H54 (cell line): ENCODE measurements at places on chromosomes 12 and 14.

DNA sequence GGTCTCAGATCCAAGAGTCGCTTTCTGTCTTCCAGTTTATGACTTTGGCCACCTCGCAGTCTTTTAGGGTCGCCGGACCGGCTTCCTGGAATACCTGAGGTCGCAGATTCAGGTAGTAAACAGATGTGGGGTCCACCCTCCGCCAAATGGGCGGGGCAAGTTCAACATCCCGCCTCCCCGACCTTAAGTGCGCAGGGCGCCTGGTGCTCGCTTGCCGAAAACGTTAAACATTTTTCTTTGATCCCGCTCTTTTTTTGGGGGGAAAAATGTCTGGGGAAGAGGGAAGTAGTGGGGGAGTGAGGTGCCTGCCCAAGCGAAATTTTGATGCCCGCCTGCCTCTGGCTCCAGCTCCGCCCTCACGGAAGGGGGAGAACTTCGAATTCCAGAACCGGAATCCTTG lies 73.9 kb upstream of the TBX5 start:
- DNase-seq, result no peak

GRCh38 chr12:69105101-69105962 lies 134.0 kb upstream of the CPSF6 start:
- no peak for DNase-seq

- DNase-seq, result no peak
Measured at GRCh38 chr12:4506870-4507269, 31.8 kb upstream of the RAD51AP1 start.

DNA sequence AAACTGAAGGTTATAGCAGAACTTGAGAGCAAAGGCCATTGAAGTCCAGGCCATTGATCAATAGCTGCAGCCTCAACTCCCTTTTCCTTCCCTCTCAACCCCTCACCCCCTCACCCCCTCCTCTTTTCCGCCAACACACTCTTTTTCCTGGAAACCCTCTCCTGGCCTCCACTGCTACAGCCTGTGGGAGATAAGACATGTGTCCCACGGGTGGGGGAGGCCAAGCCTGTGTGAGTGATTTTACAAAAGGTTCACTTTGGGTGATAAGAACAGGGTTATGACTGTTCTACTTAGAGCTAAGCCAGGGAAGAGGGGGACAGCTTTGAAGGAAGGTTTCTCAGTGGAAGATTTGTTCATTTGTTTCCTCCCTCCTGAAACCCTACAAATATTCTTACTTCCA lies 9.2 kb upstream of the FGF23 start:
- no peak for DNase-seq

GRCh38 chr14:81473456-81474147 lies 60.1 kb downstream of the SEL1L start:
- DNase-seq, result no peak

GRCh38 chr14:23478109-23478759 lies 8.7 kb downstream of the NGDN start:
- peak; percentile 14 for DNase-seq

DNA sequence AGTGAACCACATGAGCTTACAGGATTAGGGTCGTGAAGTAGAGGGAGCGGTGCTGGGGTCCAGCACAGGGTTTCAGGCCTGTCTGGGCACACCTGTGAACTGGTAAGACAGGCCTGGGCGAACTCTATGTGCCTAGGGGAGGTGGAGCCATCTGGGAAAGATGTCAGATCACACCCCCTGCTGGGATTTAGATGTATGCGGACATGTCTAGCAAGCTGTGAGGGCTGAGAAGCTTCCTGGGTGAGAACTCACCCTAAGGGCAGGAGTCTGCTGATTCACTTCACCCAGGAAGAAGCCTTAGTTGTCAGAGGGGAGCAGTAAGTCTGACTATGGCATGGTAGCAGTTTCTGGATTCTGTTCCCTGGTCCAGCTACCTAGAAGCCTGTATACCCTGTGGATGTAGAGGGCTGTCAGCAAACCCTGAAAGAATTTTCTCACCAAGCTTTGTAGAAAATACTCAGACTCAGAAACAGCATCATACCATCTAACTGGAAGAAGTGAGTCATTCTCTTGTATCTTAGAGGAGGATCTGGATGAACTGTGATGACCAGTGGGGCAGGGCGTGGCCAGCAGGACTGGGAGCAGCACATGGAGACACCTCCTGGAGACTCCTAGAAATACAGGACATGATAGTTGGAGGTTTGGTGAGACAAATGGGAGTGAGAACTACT lies 11.2 kb upstream of the PYGL start:
- peak; percentile 66 for DNase-seq

GRCh38 chr12:58313091-58313855 lies 371.9 kb downstream of the ATP23 start:
- DNase-seq, result no peak

GRCh38 chr14:64069634-64070359 lies 217.0 kb downstream of the SYNE2 start:
- DNase-seq, result no peak

DNA sequence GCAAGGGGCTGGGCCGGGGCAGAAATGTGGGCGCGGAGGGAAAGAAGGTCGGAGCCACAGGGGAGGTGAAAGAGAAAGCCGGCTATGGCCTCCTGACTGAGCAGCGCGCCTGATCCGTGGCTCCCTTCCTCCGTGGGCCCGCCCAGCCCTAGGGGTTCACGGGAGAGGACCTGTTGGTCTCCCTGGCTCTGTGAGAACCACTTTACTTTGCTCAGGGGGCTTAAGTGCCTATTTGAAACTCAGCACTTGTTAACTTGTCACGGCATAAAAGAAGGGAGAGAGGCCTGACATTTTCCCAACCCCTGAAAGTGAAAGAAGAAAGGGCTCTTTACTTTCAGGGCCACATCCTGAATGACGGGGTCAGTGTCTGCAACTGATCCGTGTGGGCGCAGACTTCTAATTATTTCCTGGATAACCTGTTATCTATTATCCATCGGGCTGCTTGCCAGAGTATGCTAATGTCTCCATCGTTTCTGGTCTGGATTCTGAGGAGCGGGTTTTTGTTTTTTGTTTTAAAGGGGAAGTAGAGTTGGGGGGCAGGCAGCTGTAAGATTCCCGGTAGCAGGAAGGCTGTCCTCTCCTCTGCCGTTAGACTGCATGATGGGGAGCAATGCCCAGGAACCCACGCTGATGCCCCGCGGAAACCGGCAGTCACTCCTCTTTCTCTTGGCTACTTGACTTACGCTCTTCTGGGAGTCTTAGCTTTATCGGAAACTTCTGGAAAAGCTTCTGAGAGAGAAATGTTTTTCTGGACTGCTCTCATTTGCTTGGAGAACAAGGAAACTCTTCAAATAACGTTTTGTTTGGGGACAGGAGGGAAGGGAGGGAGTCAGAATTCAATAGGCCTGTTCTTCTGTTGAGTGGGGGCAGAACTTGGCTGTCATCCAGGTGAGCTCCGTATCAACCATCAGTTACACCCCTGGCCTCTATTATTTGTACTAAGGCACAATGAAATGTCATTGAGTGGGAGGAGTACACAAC lies 127.7 kb upstream of the MAX start:
- no peak for DNase-seq

GRCh38 chr12:38402811-38403210 lies 86.2 kb downstream of the ALG10B start:
- no peak for DNase-seq
